ENCODE measurements at places on chromosomes 11 and 22. TPM values are rescaled to one million over a fixed set of nuclear protein-coding genes. Genes with fewer than 3 reads are reported as not detected.

The FOLR2 gene
- not detected for total RNA-seq

The ESAM gene
- total RNA-seq, result 1.2 TPM

- H3K4me1 ChIP-seq, result no peaks in the 10 kb centered on the region
- H3K36me3 ChIP-seq, result no peaks in the 10 kb centered on the region
- no peak overlapping the region for H3K27ac ChIP-seq
These were observed 264.7 kb upstream of the CCDC179 start for GRCh38 chr11:23124996-23125395.

DNA sequence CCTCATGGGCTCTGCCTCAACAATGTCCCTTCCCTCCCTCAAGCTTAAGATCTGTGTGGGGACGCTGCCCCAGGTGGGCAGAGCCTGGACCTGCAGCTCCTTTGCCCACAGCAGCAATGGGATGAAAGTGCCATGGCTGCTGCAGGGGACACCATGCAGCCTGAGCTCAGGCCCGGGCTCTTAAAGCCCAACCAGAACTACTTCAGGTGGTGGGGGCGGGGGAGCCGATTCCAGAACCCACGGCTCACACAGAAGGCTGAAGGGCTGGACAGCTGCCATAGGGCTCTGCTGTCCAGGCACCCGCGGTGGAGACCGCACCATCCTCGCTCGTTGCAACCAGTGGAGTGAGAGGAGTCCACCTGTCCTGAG lies 12.5 kb downstream of the CHID1 start:
- no peak for DNase-seq
- no peaks in the 10 kb centered on the region for H3K4me1 ChIP-seq
- H3K36me3 ChIP-seq, result peaks cover 43% of the 10 kb centered on the region
- H3K27ac ChIP-seq, result no peak overlapping the region

- H3K27me3 ChIP-seq, result no peaks in the 10 kb centered on the region
- H3K36me3 ChIP-seq, result no peaks in the 10 kb centered on the region
- H3K27ac ChIP-seq, result no peak overlapping the region
- no peak overlapping the region for H3K4me3 ChIP-seq
- no peak for DNase-seq
These were observed 47.3 kb upstream of the CCDC34 start for GRCh38 chr11:27410272-27410671.

The OR8H1 gene
- total RNA-seq, result not detected

DNA sequence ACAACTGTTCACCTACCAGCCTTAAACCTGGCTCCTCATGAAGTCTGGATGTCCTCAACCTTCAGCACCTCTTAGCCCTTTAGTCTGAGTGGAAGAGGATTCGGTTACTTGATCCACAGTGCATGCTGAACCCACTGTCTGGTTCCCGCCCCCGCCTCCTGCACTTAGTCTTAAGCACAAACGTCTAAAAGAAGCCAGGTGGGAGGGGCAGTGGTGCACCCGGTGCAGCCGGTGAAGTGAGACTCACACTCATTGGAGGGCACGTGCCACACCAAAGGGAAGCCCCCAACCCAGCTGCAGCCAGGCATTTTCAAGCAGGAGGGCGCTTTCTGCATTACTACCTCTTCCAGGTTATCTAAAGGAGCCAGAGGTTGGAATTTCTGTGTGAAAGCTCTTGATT lies 146.8 kb downstream of the COMMD9 start:
- DNase-seq, result no peak
- no peaks in the 10 kb centered on the region for H3K27me3 ChIP-seq
- no peak overlapping the region for H3K4me3 ChIP-seq
- H3K36me3 ChIP-seq, result no peaks in the 10 kb centered on the region
- H3K27ac ChIP-seq, result no peak overlapping the region
- H3K4me1 ChIP-seq, result no peaks in the 10 kb centered on the region

GRCh38 chr11:69916806-69917387 lies 97.7 kb upstream of the FGF3 start:
- no peak overlapping the region for H3K4me3 ChIP-seq
- no peaks in the 10 kb centered on the region for H3K36me3 ChIP-seq
- no peak overlapping the region for H3K27ac ChIP-seq
- H3K4me1 ChIP-seq, result no peaks in the 10 kb centered on the region
- peaks cover 87% of the 10 kb centered on the region for H3K27me3 ChIP-seq
- DNase-seq, result no peak

The MYRF gene
- total RNA-seq, result 4.9 TPM

GRCh38 chr11:66082946-66083698 lies 13.1 kb downstream of the PACS1 start:
- peaks cover 66% of the 10 kb centered on the region for H3K4me1 ChIP-seq
- no peak overlapping the region for H3K4me3 ChIP-seq
- H3K27me3 ChIP-seq, result no peaks in the 10 kb centered on the region
- peak overlapping the region; percentile 82 for H3K27ac ChIP-seq

GRCh38 chr11:90343673-90344072 lies 120.8 kb upstream of the CHORDC1 start:
- no peaks in the 10 kb centered on the region for H3K4me1 ChIP-seq
- DNase-seq, result no peak
- H3K27ac ChIP-seq, result no peak overlapping the region
- no peak overlapping the region for H3K4me3 ChIP-seq
- no peaks in the 10 kb centered on the region for H3K27me3 ChIP-seq

DNA sequence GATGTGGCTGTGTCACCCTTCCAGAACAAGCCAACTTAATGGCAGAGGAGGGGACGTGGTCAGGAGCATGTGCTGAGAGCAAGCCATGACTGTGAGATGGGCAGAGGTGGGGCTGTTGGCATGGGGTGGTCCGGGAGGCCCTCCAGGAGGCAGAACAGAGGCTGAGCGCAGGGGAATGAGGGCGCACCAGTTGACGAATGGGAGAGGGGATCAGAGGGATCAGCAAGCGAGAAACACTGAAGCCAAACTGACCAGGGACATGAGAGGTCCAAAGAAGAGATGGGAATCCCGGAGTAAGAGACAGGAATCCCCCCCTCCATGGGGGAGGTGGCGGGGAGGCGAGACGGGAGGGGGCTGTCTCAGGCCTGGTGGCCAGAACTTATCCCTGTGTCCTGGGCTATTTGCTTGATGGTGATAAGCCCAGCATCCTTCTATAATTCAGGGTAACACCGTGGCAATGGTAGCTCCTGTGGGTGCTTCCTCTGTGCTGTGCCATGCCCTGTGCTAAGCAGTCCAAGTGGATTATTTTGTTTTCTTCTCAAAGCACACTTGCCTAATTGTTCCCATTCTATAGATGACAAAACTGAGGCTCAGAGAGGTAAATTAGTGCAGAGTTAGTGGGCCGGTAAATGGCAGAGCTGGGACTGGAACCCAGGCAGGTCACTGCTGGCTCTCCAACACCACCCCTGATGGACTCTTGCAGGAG lies 83.4 kb upstream of the SHISAL1 start:
- H3K4me3 ChIP-seq, result no peak overlapping the region
- no peak for DNase-seq
- no peaks in the 10 kb centered on the region for H3K36me3 ChIP-seq
- H3K27me3 ChIP-seq, result peaks cover 19% of the 10 kb centered on the region
- H3K27ac ChIP-seq, result no peak overlapping the region
- no peaks in the 10 kb centered on the region for H3K4me1 ChIP-seq

GRCh38 chr11:134027671-134028070 lies 41.2 kb upstream of the JAM3 start:
- H3K36me3 ChIP-seq, result no peaks in the 10 kb centered on the region
- DNase-seq, result peak; percentile 57
- peaks cover 21% of the 10 kb centered on the region for H3K27me3 ChIP-seq
- H3K27ac ChIP-seq, result peak overlapping the region; percentile 13

DNA sequence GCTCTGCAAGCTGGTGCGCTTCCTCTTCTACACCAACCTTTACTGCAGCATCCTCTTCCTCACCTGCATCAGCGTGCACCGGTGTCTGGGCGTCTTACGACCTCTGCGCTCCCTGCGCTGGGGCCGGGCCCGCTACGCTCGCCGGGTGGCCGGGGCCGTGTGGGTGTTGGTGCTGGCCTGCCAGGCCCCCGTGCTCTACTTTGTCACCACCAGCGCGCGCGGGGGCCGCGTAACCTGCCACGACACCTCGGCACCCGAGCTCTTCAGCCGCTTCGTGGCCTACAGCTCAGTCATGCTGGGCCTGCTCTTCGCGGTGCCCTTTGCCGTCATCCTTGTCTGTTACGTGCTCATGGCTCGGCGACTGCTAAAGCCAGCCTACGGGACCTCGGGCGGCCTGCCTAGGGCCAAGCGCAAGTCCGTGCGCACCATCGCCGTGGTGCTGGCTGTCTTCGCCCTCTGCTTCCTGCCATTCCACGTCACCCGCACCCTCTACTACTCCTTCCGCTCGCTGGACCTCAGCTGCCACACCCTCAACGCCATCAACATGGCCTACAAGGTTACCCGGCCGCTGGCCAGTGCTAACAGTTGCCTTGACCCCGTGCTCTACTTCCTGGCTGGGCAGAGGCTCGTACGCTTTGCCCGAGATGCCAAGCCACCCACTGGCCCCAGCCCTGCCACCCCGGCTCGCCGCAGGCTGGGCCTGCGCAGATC lies 16.5 kb downstream of the P2RY2 start:
- no peak overlapping the region for H3K27ac ChIP-seq
- no peak for DNase-seq
- H3K4me3 ChIP-seq, result no peak overlapping the region
- H3K36me3 ChIP-seq, result no peaks in the 10 kb centered on the region

The CCDC116 gene
- total RNA-seq, result 0.79 TPM

- no peaks in the 10 kb centered on the region for H3K36me3 ChIP-seq
- H3K4me1 ChIP-seq, result no peaks in the 10 kb centered on the region
- H3K27ac ChIP-seq, result no peak overlapping the region
- no peaks in the 10 kb centered on the region for H3K27me3 ChIP-seq
These were observed 114.4 kb downstream of the FBXO7 start for GRCh38 chr22:32589007-32589406.

- DNase-seq, result no peak
- no peak overlapping the region for H3K4me3 ChIP-seq
- H3K27me3 ChIP-seq, result peaks cover 24% of the 10 kb centered on the region
These were observed 44.9 kb downstream of the WNT11 start for GRCh38 chr11:76161261-76161961.

DNA sequence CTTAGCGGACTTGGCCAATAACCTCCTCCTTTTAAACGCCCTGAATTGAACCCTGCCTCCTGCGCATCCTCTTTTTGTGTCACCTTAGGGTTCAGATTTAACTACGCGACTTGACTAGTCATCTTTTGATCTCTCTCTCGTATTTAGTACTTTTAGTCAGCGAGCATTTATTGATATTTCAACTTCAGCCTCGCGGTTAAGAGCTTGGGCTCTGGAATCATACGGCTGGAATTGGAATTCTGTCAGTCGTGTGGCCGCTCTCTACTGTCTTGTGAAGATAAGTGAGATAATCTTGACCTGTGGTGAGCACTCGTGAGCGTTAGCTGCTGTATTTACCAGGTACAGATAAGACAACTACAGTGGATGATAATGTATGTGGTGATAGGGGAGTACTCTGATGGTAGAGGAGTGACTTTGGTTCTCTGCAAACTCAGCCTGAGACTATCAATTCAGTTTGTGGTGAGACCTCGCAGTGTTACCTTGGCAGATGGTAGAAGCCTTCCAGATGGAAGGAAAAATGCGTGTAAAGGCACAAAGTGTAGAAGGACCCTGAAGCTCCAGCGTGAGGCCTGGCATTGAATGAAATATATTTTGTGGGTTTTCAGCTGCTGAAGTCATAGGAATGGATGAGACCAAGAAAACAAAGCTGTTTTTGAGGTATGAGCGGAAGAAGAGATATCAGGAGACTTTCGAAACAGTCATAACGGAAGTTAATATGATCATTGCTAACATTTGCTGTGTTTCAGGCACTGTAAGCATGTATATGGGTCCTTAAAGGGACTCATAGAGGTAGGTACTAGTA lies 682 bp downstream of the ATM start:
- H3K4me1 ChIP-seq, result peaks cover 46% of the 10 kb centered on the region
- H3K27ac ChIP-seq, result peak overlapping the region; percentile 98
- peaks cover 6% of the 10 kb centered on the region for H3K36me3 ChIP-seq
- peak; percentile 20 for DNase-seq
- H3K4me3 ChIP-seq, result peak overlapping the region; percentile 95
- no peaks in the 10 kb centered on the region for H3K27me3 ChIP-seq

DNA sequence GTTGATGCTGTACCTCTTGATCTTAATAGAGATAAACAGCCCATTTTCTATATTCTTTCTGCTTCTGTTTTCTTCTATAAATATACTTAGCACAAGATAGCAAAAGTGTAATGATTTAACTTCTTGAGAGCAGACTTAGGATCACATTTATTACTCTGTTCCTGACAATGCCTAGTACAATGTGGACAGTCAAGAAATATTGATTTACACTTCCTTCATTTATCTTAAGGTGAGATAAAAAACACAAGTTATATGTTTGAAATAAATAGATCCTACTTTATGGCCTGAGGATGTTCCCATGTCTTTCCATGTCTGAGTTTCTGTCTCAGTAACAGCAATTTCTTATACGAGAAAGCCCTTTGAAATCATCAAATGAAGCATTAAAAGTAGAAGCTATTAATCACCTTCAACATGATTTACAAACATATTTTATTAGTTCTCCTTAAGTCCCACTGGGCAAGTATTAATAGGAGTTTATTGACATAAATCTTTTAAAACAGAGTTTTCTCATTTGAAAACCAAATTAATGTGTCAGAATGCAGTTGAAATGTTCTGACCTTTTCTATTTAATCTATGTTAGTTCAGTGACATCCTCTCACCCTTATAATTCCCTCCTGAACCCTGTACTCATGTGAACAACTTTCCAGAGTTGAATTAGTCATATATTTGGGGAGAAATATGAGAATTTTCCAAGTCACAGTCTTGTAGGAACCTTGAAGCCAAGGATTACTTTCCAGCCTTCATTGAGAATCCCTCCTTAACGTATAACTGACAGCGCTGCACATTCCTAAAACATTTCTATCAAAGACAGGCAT lies 1611.7 kb upstream of the TENM4 start:
- H3K27me3 ChIP-seq, result no peaks in the 10 kb centered on the region
- no peak overlapping the region for H3K4me3 ChIP-seq
- H3K36me3 ChIP-seq, result no peaks in the 10 kb centered on the region
- no peaks in the 10 kb centered on the region for H3K4me1 ChIP-seq
- H3K27ac ChIP-seq, result no peak overlapping the region

The FGF3 gene
- total RNA-seq, result not detected

- H3K36me3 ChIP-seq, result no peaks in the 10 kb centered on the region
- H3K27me3 ChIP-seq, result no peaks in the 10 kb centered on the region
- H3K4me3 ChIP-seq, result no peak overlapping the region
- DNase-seq, result no peak
- H3K4me1 ChIP-seq, result no peaks in the 10 kb centered on the region
- H3K27ac ChIP-seq, result no peak overlapping the region
These were observed 331.8 kb upstream of the MPPED2 start for GRCh38 chr11:30917859-30918478.

The SNX15 gene
- total RNA-seq, result 19.6 TPM

DNA sequence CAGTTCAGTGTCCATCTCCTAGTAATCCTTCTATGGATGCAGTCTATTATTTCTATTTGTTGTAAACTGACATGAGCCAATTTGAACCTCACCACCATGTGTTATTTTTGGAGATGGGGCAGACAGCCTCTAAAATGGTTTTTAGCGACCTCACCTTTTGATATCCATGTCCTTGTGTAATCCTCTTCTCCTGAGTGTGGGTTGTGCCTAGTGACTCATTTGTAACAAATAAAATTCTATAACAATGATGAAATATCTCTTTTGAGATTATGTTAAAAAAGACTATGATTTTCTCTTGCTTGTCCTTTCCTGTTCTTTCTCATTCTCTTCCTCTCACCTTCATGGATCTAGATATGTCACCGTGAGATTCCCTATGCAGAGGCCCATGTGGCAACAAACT lies 554.6 kb upstream of the ANO3 start:
- DNase-seq, result no peak
- no peaks in the 10 kb centered on the region for H3K4me1 ChIP-seq
- H3K27ac ChIP-seq, result no peak overlapping the region
- no peak overlapping the region for H3K4me3 ChIP-seq
- no peaks in the 10 kb centered on the region for H3K27me3 ChIP-seq

The ROBO3 gene
- total RNA-seq, result 11.2 TPM
